Left lung (tissue), 14 donors: ENCODE measurements at places on chromosomes 2 and 18. TPM values are rescaled to one million over a fixed set of nuclear protein-coding genes. Genes with fewer than 3 reads are reported as not detected.

- no peak for DNase-seq
Measured at GRCh38 chr2:74821177-74822126, 12.5 kb upstream of the HK2 start.

Gene STARD6
- not detected for total RNA-seq

Gene SERPINB4
- total RNA-seq = not detected

Gene DGUOK
- 53.3 TPM for total RNA-seq

Gene CYS1
- total RNA-seq = 0.93 TPM

Gene KYNU
- total RNA-seq = 7.1 TPM

Gene ABCG8
- total RNA-seq = not detected

GRCh38 chr2:133456156-133456555 is 112.1 kb downstream of the NCKAP5 start:
- DNase-seq = no peak

DNA sequence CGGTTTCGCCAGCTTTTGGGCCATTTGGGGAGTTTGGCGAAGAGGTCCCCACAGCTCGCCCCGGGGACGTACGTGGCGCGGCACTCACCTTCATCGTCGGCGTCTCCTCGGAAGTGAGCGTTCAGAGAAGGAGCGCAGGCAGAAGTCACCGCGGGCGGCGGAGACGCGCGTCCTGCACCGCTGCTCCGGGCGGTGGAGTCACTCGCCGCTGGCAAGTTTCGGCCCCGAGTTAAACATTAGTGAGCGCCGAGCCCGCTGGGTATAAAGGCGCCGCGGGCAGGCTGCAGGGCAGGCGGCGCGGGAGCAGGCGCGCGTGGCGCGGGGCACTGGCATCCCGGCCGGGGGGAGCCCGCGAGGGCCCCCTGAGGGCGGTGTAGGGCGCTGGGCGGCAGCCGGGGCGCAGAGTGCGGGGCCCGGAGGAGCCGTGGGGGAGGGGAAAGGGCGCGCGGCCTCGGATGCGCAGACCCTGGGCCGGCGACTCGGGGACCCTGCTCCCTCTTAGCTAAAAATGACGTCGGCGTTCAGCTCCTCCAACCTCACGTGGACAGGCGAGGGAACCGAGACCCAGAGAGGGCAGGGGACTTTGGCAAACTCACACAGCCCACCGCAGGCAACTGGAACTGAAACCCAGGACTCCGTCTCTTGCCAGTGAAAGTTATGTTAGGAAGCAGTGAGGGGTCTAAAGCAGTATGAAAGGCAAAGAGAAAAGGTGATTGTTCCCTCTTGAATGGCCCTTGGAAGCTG is at the start of gene DPP4:
Gene DPP4 (minus strand): TSS at position 328 of the 744 bp plus-strand sequence. CDS start 234 bp downstream, at position 94.
- peak; percentile 54 for DNase-seq

Gene PFN4
- 1.3 TPM for total RNA-seq

DNA sequence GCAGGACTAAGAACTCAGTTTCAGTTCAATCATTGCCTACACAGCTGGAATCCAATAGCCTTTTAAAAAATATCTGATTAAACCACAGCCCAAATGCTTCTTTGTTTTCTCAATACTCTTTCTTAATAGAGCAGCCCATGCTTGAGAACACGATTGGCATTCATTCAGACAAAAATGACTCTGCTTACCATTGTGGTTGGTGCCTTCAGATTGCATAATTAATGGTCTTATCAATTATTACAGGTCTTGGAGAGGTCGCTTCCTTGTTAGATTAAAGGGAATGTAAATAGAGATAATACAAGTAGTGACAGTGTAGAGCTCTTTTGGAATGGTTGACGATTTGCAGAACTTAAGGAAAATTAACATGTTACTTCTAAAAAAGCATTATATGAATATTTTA is 107.2 kb downstream of the RNF152 start:
- DNase-seq = no peak

DNA sequence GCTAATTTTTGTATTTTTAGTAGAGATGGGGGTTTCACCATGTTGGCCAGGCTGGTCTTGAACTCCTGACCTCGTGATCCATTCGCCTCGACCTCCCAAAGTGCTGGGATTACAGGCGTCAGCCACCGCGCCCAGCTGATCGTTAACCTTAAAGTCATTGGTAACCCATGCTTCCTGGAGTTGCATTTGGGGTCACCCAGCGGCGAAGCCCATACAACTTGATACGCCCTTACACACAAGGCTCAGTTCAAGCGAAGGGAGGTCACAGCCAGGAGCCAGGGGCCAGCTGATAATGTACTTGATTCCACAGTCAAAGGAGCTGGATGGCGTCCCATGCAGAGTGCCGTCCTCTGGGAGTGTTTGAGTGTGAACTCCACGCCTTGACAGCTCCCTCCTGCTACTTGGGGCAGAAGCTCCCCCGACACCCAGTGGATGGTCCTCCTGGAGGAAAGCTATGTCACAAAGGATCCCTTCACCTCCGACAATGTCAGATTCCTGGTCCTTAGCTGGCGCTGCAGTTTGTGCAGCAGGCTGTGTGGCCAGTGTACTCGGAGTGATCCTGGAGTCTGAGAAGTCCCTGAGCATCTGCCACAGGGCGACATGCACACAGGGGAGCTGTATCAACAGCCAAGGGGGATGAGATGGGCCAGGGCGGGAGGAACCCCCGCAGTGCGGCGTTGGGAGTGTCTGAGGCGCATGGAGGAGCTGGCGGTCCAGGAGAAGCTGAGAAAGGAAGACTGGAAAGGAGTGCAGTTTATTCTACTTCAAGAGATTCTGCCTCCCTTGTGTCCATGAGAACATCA is 7.9 kb downstream of the CLHC1 start:
- DNase-seq = no peak

DNA sequence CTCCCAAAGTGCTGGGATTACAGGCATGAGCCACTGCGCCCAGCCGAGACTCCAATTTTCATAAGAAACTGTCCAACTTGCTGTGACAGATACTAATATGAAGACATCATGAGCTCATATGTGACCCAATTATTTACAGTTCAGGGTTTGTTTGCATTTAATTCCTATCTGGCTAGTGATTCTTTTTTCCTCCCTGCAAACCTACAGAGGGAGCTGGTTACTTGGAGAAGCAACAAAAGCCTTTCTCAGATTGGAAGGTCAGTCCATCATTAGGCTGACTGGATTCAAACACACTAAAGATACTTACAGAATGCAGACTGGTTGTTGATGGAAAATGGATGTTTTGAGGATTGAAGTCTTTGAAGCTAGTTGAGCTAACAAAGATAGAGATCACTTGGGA is 176.4 kb downstream of the ANKRD44 start:
- no peak for DNase-seq

- DNase-seq = no peak
Measured at GRCh38 chr2:85797921-85798320, 44.1 kb downstream of the ATOH8 start.

- DNase-seq = no peak
Measured at GRCh38 chr2:232292395-232293154, 86.0 kb upstream of the ALPP start.

- no peak for DNase-seq
Measured at GRCh38 chr2:9045595-9045994, 42.1 kb upstream of the MBOAT2 start.

- DNase-seq = no peak
Measured at GRCh38 chr2:120620025-120620793, 115.5 kb upstream of the GLI2 start.

DNA sequence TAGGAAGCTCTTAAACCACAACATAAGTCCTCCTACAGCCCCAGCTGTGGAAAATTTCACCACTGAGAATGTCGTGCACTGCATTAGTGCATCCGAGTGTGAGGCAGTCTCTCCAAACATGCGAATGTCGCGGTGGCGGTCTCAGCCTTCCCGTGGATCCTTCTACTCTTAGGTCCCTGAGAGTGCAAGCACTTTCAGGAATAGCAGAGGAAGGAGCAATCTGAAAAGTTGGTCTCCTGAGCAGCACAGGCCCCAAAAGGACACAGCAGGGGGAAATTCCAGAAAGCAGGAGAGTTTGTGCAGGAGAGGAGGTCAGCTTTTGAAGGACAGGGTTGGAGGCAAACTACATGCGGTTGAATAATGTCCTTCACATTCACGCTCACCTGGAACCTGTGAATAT is 440.5 kb upstream of the SMIM21 start:
- no peak for DNase-seq

Gene CXCR2
- 3.1 TPM for total RNA-seq

- no peak for DNase-seq
Measured at GRCh38 chr2:31979018-31979417, 31.8 kb downstream of the MEMO1 start.

DNA sequence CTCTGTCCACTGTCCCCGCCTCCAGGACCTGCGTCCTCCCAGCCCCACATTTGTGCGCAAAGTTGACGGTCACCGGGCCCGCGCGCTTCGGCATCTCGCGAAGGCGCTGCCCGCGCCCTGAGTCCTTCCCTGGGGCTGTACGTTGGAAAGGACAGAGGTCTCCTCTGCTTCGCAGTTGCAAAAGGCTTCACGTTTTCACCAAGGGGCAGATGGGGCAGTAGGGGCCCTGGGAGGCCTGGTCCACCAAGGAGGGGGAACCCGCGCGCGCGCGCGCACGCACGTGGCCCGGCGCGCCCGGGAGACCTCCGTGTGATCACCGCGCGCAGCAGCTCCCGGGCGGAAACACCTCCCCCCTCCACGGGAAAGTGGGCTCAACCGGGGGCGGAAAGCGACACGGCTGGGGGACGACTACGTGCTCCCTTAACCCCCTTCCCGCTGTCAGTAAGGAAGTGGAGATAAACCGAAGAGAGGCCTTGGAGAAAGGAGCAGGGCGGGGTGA is 21.9 kb downstream of the TEX44 start:
- peak; percentile 73 for DNase-seq

GRCh38 chr2:108139521-108139920 is 100.2 kb upstream of the SULT1C3 start:
- DNase-seq = peak; percentile 25

DNA sequence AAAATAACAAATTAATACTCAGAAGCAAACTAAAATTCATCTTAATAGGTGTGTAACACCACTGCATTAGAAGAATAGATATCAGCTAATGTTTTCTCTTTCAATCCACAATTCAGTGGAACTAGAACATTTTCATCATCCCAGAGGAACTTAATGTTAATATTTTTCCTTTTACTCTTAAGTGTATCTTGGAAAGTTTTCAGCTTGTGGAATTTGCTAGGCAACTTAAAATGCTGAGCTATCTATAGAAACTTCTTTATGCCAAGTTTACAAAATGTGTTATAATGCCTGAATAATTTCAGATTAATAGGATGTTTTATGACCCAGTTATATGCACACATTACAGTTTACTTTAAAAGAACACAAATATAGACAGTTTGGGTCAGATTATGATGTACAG is 86.6 kb upstream of the FAM237A start:
- no peak for DNase-seq

DNA sequence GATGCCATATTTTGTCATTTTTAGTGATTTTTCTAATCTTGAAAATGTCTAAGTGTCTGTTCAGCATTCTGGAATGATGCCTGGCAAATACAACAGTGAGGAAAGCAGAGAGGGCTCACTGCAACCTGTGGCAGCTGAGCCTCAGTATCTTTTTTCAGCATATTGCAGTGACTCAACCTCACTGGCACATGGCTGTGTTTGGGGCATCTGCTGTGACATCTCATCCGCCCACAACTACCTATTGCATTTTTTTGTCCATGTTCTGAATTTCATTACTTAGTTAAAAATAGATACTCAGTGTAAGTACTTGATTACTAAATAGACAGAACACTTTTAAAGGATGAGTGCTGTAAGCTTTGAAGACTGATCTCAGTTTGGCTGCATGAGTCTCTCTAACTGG is 10.7 kb downstream of the BABAM2 start:
- no peak for DNase-seq

- no peak for DNase-seq
Measured at GRCh38 chr2:88067189-88067588, 436 bp upstream of the SMYD1 start.

GRCh38 chr2:12636837-12637581 is 79.7 kb upstream of the TRIB2 start:
- DNase-seq = no peak

- DNase-seq = no peak
Measured at GRCh38 chr2:69298862-69299261, 88.2 kb downstream of the GFPT1 start.

- DNase-seq = no peak
Measured at GRCh38 chr2:38754506-38754905, 3.3 kb upstream of the SRSF7 start.

DNA sequence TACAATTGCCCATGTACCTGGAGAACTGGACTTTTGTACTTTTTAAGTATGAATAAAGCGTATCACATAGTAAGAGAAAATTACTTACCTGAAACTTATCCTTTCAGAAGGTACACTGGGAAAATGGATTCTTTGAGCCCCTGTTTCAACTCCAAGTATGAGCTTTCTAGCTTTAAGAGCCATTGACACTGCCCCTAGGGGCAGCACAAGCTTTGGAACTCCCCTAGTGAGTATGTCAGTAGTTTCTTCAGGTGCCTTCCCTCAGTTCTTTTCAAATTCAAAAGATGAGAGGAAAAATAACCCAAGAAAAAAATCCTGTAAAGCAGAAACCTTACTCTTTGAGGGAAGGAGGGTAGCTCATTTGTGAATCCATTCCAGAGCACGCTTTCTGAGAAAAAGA is 124.1 kb downstream of the MEMO1 start:
- no peak for DNase-seq

DNA sequence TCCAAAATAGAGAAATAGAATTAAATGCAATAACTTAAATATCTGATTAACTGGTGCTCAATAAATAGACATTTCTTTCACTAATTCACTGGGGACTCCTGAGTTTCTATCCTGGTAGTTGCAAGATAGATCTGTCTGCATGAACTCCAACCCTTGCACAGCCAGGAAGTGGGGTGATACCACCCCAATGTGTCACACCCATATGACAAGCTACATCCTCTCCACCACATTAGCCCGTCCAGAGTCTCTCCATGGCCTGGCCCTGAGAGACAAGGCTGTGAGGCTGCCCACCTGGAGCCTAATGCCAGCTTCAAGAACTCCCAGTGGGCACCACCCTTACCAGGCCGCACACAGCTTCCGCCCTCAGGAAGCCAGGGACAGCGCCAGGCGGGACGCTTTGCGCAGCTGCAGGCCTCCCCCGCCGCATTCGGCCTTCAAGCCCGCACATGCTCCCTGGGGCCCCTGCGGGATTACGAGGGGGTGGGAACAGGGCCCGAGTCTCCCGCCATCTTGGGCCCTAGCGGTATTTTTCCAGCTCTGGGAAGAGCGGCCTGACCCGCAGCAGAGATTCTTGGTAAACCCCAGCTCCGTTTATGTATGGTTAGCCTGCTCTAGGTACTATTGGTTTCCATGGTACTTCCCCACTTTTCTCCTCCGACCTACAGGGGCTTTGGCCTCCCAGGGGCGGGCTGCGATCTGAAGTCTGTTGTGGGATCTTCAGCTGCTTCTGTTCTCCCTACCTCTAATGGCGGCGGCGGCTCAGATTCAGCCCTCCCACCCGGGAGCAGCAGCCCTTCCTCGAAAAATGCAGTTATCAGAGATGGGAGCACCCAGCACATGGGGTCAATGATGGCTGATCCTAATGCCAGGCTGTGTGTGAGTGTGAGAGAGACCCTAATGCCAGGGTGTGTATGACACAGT is at the start of gene TDRD15:
Gene TDRD15 (plus strand): TSS at position 496 of the 921 bp plus-strand sequence. CDS start 13,500 bp downstream, outside the sequence.
- DNase-seq = peak; percentile 64
